ENCODE measurements at places on chromosomes 7 and 10. TPM values are rescaled to one million over a fixed set of nuclear protein-coding genes. Genes with fewer than 3 reads are reported as not detected.
A peak's percentile ranks its signal among the peaks of the same experiment; 100 is the strongest.

Gene SEMA3E
- total RNA-seq = not detected

DNA sequence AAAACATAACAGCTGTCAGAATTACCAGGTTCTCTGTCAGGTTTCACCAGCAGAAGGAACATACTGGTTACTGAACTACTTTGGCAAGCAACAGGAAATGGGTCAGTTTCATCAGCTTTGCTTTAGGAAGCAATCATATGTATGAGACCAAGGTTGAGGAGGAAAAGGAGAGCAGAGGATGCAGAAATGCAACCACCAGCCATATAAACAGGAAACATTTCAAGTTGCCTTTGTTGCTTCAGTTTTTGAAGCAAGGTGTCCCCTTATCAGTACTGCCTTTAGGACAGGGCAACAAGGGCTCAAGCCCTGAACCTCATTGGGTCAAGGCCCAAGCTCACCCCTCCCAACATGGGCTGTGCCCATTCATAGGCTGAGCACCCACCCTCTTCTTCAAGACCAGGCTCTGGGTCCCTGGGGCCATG, 10.2 kb downstream of the HIPK2 start:
- DNase-seq = peak; percentile 82

GRCh38 chr10:73553761-73554160, 37.4 kb downstream of the USP54 start:
- DNase-seq = no peak

Gene MYO3A
- total RNA-seq = not detected

GRCh38 chr10:6119423-6119822, 30.6 kb downstream of the RBM17 start:
- DNase-seq = no peak

DNA sequence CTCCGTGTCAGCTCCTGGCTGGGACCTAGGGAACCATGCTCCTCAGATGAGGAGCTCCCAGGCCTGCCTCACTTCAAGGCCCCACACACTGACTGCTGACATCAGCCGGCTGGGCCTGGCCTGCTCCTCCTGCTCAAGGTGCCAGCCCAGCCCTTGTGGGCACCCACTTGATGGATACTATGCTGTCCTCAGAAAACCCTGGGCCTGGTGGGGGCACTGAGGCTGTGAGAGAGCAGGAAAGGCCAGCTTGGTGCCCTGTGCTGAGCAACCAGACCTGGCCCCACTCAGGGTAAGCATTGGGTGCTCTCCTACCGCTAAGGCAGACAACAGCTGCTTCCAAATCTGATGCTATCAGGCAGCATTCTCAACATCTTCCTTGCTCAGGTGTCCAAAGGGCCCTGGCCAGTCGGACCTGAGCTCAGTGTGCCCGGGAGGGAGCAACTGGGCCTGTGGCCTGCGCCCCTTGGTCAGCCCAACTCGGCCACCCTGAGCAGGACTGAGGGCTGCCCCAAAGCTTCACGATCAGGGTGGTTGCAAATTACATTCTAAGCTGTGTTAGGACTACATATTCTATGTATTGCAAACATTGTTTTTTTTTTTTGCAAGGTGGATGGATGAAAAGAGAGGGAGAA, 21.9 kb upstream of the ANTXRL start:
- peak; percentile 54 for DNase-seq

GRCh38 chr7:90607196-90607595, 11.1 kb downstream of the CDK14 start:
- DNase-seq = no peak

Gene ZKSCAN1
- 54.8 TPM for total RNA-seq

- no peak for DNase-seq
Observed at GRCh38 chr10:109861081-109861480, 62.2 kb downstream of the XPNPEP1 start.

- peak; percentile 74 for DNase-seq
Observed at GRCh38 chr10:63515002-63515763, 6.0 kb upstream of the REEP3 start.

GRCh38 chr7:92788559-92789183, 47.7 kb downstream of the CDK6 start:
- DNase-seq = no peak

DNA sequence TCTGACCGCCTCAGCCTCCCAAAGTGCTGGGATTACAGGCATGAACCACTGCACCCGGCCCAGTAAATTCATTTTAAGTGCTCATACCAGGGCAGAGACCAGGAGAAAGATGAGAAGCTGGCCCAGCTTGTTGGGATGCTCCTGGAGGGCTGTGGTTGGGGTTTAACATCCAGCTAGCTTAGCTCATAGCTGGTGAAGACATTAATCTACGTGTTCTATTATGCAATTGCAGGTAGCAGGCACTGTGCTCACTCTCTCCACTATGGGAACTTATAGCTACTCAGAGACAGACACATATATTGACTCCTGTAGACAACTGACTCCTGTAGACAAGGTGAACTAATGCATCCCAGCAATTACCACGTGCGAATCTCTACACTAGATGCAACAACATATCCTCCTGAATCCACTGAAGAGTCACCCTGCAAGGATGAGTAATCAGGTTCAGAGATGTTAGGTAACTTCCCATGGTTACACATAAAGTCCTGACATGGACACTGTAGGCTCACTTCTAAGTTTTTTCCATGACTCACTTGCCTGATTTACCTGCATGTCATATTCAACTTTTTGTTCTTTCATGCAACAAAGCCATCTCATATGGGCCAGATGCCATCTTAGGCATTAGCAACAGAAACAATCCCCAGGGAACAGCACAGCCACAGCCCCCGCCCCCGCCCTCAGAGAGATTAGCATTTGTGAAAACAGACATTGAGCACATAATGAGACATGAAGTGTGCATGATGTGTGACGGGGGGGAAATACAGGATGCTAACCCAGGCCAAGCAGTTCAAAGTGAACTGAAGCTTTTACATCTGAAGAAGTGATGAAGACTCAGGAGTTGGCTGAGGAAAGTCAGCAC, 37.2 kb downstream of the ERLIN1 start:
- DNase-seq = no peak

Gene VIPR2
- 1.7 TPM for total RNA-seq

DNA sequence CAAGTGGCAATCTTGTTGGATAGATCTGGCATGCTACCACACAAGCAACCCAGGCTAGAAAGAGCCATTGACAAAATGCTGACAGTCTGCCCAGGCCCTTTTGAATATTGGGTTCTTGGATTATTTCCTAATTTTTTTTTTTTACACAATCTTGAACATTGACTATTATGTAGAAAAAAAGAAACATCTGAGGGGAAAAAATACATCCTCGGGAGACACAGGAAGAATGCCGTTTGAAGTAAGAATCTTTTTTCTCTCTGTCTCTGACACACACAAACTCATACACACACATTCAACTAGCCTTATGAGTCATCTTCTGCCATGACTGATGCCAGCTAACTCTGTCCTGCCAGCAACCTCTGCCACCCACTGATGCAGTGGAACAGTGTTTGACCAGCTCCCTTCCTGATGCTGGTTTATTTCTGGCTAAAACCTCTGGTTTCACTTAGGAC, 47.2 kb downstream of the SORBS1 start:
- DNase-seq = no peak

DNA sequence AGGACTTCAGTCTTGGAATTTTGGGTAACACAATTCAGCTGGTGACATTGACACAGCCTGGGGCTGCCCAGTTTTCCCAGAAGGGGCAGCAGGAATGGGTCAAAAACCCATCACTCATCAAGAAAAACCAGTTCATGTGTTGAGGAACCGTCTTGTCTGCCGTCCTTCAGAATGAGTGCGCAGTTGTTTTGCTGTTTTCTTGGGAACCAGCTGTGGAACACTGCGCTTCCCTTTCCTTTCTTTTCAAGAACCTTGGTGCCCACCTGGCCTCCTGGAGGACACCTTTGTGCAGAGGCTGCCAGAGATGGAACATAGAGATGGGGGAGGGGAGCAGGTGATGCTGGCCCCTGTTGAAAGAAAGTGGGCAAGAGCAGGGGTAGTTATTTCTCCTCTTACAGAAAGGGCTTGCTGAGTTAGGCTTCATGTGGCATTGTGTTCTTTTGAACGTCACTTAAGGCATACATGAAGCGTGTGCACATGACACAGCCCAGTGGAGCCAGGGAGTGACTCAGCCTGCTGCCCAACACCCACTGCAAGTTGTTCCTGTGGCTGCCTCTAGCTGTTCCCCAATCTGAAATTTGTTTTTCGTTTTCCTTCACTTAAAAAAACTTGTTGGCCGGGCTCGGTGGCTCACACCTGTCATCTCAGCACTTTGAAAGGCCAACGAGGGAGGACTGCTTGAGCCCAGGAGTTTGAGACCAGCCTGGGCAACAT, 87.4 kb upstream of the TNS3 start:
- DNase-seq = no peak

DNA sequence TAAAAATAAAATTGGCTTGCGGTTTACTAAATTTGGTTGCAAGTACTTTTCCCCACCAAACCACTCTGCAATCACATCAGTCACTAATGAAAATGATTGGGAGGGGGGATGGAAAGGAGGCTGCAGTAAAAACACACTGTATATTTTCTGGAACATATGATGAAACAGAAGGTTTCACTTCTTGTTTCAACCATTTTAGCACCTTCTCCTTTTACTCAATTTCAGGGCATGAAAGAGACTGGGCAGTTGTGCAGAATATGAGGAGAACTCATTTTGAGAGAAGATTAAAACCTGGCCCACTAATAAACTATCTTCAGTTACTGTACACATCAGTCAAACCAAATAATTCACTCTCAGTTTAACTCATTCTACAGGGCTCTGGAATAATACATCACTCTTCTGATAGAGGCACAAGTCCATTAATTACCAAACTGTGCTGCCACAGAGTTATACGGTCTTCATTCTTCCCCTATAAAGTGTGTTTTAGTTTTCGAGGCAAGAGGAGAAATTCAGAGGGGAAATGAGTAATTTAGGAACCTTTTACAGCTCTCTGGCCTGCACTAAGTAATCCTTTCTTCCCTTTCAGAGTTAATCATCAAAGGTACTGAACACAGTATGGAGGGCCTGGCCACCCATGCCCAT, 25.5 kb downstream of the JAZF1 start:
- no peak for DNase-seq

Gene SAMD9L
- 15.8 TPM for total RNA-seq

DNA sequence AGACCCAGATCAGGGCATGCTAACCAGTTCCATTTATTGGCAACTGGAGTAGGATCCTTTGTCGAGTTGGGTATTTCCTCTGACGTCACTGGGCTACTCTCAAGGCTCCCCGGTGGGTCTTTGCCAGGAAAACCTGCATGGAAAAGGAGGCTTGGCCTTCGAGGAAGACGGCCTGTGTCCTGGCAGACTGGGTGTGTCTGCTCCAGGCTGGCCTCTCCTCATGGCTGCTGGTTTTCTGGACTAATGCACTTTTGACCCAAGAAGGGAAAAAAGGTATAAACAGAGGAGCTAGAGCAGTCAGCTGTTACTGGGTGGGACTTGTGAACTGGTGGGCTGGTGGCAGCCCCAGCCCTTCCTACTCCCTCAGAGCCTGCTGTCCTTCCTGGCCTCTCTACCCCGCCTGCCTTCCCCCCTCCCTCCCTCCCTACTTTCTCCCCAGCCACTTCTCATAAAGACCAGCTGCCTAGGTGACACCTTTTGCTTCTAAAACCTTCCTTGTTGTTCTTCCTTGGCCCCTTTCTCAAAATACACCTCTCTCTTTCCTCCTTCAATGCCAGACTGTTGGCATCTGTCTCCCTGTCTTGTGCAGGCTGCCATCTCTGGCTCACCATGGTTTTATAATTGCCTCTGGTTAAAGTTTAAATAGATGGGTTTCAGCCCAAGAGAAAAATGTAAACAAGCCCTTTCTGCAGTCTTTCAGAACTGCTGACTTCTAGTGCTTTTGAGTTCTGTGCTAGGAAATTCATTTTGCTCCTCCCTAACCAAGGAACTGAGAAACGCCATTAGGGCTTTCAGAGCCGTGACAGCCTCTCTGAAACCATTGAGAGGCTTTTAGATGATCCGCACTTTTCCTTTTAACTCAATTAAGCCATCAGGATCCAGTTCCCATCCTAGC, 101.8 kb upstream of the MKLN1 start:
- no peak for DNase-seq

- peak; percentile 38 for DNase-seq
Observed at GRCh38 chr10:129725011-129725410, 239.1 kb downstream of the EBF3 start.

GRCh38 chr10:13883636-13884444, 297.1 kb downstream of the PRPF18 start:
- DNase-seq = no peak

- DNase-seq = no peak
Observed at GRCh38 chr10:17368708-17369272, 85.6 kb downstream of the ST8SIA6 start.

Gene VSTM4
- 0.50 TPM for total RNA-seq

- DNase-seq = no peak
Observed at GRCh38 chr10:132168571-132169030, 18.1 kb upstream of the DPYSL4 start.

GRCh38 chr10:16481052-16481728, 40.5 kb downstream of the C1QL3 start:
- no peak for DNase-seq

Measured in activated CD4-positive, alpha-beta T cell treated with anti-CD3 and anti-CD28 coated beads, Interleukin-2, amount 10 ng/mL, durations not matched to agents 24 days and 14 days (primary cell).